Kidney epithelial cell (primary cell): ENCODE measurements at places on chromosomes 4 and X. TPM values are rescaled to one million over a fixed set of nuclear protein-coding genes. Genes with fewer than 3 reads are reported as not detected.

DNA sequence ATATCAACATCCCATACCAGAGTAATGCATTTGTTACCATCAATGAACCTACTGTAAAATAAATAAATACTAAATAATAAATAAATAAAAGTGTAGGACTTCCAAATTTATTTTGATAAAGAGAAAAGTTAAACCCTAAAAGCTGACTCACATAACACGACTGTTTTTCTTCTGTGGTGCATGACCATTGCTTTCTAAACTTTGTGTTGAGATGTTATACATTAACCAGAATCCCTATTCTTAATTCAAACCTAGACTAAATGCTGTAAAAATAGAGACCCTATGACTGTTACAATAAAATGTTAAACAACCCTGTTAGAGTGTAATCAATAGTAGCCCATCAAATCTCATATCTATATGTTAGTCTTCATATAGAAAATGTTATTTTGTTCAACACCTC lies 20.9 kb upstream of the PRMT9 start:
- peak; percentile 35 for DNase-seq

DNA sequence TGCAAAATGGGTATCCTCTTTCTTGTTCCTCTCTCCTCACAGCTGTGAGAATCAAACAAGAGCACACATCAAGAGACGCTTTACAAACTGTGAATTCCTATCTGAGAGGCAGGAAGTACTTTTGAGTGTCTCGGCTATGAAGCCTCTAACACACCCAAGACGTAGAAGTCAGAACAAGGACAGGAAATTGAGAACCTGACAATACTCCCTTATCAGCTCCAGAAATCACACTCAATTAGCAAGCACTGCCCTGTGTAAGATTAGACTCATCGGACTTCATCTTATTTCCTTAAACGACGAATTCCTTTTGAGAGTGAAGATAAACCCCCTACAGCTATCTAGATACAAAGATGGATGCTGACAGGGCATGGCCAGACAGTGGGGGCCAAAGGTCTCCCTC lies 50.7 kb upstream of the CRMP1 start:
- DNase-seq, result no peak

GRCh38 chrX:20665481-20665880 lies 398.8 kb upstream of the RPS6KA3 start:
- DNase-seq, result no peak

GRCh38 chr4:142656178-142656577 lies 189.9 kb downstream of the INPP4B start:
- no peak for DNase-seq

DNA sequence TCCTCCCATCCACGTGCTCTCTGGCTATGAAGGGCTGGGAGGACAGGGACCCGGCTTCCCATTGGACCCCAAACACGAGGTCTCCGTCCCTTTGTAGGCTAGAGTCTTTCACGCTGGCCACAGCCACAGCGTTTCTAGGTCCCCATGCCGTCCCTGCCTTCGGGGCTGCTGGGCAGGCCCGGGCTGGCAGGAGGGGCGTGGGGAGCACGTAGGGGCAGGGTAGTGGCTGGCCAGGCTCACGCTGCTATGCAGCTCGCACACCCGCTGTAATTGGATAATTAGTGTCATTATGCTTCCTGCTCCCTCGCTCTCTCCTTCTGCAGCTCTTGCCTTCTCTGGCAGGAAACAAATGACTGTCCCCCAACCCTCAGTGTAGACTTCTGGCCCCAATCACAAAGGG lies 9.8 kb downstream of the ATP2B3 start:
- DNase-seq, result no peak

SUPT20HL2 gene
- not detected in 2 replicates for total RNA-seq

RENBP gene
- 22.9 and 38.7 TPM in 2 replicates for total RNA-seq

ART3 gene
- total RNA-seq, result not detected in 2 replicates

IGFBP7 gene
- 1,064 and 1,134 TPM in 2 replicates for total RNA-seq

CXCL1 gene
- total RNA-seq, result 75.9 and 112 TPM in 2 replicates
